H4 (cell line): ENCODE measurements at places on chromosomes 2 and 18.

DNA sequence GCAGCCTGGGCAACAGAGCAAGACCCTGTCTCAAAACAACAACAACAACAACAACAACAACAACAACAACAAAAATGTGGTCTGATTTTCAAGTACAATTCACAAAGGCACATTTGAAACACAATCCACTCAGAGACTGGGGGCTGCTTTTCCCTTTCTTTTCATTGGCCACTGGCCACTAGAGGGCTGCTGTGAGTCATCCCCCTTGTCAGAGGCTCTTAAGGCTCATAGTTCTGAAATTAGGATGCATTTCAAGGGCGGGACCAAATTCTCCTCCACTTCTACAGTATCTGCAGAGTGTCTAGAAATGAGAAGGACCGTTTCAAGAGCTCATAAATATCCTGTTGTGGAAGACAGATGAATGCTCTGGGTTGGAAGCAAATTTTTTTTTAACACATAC is 285.4 kb downstream of the NRXN1 start:
- DNase-seq = peak; percentile 4

DNA sequence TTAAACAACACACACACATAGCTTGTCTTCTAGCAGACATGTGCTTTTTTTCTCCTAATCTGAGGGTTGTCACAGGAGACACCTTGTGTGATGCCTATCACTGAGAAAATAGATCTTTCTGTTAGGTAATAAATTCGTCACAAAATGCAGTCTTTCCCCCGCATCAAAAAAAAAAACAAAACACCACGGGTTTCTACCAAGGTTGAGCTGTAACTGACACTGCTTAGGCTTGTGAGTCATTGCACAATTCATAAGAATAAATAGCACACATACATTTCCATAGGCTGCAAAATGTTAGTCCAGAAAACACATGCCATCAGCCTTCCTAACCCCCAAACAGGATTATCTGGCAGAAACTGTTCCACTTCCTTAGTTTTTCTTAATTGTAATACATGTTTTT is 6.5 kb downstream of the TMEM163 start:
- no peak for DNase-seq

GRCh38 chr2:160419776-160420505 is 73.7 kb downstream of the RBMS1 start:
- peak; percentile 40 for DNase-seq

GRCh38 chr2:64915510-64915900 is 73.7 kb upstream of the SLC1A4 start:
- no peak for DNase-seq

- no peak for DNase-seq
These were observed 165.2 kb downstream of the DYSF start for GRCh38 chr2:71618327-71619113.

DNA sequence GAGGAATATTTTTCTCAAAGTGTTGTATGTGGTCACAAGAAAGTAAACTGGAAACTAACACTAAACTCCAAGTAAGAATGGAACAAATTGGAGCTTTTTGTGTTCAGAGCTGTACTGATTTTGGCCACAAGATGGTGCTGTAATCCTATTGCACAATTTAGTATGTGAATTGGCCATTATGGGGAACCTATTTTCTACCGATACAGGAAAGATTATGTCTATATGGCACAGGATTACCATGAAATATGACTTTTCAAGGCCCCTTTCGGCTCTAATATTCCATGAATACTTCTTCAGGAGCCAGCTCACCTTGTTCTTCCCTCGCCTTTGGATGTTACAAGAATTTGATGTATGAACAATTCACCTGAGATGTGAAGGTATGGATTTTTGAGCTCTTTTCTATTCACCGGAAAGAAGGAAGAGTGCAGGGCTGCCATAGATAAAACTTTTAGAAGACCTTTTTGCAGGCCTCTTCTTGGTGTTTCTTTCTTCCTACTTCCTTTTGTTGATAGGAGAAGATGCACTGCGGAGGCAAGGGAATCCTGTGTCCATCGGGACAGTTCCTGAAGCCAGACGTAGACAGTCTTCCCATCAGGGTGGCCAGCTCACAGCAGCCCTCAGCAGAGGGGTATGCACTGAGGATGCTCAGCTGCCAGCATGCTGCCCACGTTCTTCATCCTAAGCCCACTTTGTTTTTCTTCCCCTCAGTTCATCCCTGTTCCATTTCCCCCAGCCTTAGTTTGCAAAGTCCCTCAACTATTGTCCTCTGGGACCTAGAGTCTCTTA is 13.3 kb downstream of the MRPL44 start:
- DNase-seq = peak; percentile 34

- no peak for DNase-seq
These were observed 174.0 kb downstream of the ZFP36L2 start for GRCh38 chr2:43052204-43052943.

DNA sequence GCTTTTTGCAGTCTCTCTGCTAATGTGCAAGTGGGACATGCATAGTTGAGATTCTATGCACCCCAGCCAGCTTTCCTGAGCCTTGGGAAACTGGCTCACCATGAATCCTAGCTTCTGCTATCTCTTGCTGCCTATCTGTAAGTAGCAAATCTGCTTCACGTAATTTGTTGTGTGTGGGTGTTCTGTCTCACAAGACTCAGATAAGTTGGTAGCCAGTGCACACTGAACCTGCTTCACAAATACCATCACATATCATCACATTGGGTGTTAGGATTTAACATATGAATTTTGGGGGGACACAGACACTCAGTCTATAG is 13.9 kb upstream of the VRK2 start:
- DNase-seq = no peak

GRCh38 chr2:98013407-98014042 is 17.8 kb upstream of the TMEM131 start:
- peak; percentile 40 for DNase-seq

DNA sequence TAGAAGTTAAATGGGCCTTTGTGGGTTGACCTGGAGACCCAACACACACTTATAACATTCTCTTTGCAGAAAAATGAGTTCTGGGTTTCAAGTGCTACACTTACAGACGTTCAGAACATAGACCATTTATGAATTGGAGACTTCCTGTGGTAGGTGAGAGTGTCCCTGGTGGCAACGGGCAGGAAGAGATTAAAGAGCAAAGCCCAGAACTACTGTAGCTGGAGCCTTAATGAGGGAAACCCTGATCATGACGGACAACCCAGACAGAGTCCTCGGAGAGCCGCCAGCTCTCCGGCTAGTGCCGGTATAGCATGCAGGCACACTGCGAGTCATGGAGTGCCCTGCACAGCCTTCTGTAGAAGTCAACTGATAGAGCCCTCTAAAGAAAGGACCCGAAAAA is 44.5 kb upstream of the RMDN2 start:
- DNase-seq = no peak

DNA sequence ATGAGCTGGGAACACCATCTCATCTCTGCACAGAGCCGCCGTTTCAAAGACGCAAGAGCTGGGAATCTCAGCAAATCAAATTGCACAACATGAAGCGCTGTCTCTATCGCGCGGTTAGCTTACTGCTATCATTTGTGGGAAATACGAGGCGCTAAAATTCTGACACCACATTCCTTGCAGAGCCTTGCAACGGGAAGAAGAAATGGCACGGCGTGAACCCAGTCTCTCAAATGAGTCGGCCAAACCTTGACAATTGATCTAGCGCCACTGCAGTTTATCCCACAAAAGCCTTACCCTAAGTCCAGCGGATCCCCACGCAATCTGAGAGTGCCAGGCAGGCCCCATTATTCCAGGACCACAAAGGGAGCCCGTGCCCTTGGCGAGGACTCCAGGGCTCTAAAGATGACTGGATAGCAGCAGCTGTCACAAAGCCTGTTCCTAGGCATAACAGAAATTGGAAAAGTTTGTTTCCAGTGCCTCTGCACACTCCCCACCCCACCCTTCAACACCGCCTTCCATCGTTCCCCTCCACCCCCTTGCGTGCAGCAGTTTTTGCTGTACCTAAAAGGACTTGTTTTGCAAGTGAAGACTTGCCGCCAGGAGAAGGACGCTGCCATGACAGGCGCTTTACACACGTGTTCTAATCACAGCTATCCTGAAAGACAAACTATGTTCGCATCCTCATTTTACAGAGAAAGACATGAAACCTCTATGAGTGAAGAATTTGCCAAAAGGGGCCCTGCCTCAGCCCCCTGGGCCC is 252.4 kb downstream of the EIPR1 start:
- no peak for DNase-seq

- no peak for DNase-seq
These were observed 30.6 kb downstream of the HJURP start for GRCh38 chr2:233823731-233824121.

GRCh38 chr2:163455815-163456214 is 280.0 kb downstream of the FIGN start:
- DNase-seq = no peak

DNA sequence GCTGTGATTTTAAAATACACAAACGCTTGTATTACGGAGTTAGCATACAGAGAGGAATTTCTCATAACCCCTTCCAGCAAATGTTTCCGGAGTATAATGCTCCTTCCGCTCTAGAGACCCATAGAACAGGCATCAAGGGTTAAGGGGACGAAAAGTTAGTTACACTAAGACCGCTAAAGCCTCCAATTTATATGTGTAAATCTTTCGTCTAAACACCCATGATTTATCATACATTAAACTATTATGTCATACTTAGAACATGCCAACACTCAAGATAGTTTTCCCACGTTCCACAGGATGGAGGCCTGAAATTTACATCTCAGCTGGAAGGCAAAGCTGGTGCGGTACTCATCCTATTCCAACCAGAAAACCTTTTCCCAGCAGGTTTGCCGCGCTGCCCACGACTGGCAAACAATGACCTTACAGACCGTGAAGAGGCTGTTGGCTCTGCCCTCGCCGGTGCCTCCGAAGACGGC is 650 bp downstream of the ORMDL1 start:
- no peak for DNase-seq

DNA sequence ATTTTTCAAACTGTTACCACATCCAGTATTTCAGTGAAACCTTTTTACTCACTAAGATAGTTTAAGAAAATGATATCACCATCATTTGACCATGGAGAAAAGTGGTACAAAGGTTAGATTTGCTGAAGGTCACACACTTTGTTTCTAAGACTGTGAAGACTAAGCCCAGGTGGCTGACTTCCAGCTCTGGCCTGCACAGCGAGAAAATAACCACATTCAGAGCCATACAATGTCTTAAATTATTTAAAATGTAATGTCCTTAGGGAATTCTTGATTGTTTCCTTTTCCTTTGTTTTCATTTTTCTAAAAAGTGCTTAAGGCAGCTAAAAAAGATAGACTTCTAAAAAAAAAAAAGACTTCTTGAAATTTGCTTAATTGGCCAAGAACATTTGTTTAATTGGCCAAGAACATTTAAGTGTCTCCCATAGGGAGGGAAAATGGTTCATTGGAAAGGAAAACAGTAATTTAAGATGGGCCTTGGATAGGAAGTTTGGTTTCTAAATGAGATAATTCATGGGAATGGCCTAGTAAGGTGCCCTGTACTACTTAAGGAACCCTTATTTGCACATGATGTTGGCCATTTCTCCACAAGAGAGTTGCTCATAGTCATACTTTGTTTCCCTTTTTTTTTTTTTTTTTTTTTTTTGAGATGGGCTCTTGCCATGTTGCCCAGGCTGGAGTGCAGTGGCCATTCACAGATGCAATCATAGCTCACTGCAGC is 45.2 kb downstream of the CYP1B1 start:
- DNase-seq = no peak

DNA sequence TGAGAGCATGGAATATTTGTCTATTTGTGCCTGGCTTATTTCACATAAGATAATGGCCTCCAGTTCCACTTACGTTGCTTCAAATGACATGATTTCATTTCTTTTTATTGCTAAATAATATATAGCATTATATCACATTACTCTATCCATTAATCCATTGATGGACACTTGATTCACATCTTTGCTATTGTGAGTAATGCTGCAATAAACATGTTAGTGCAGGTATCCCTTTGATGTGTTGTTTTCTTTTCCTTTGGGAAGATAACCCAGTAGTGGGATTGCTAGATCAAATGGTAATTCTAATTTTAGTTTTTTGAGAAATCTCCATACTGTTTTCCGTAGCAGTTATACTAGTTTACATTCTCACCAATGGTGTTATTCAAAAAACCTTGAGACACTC is 1343.3 kb upstream of the TMEFF2 start:
- no peak for DNase-seq

GRCh38 chr18:47968006-47968676 is 37.7 kb upstream of the SMAD2 start:
- DNase-seq = peak; percentile 28

DNA sequence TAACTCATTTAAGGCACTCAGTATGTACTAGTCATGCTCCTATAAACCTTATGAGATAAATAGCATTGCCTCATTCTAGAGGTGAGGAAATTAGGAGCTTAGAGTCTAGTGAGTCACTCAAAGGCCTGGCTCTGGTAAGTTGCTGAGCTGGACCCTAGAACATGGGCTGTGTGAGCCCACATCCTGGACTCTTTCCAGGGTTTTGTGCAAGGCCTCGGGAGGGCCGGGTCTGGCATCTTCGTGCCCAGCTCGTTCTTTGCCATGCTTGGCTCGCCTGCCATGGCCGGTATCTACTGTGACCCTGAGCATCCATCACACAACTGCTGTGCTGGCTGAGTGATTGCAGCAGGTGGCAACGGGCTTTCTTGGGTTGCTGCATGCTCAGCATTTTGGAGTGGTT is 168.0 kb downstream of the LPIN1 start:
- peak; percentile 11 for DNase-seq

GRCh38 chr18:64118406-64118805 is 30.5 kb downstream of the LINC00305 start:
- no peak for DNase-seq

GRCh38 chr2:140013545-140014203 is 1233.5 kb upstream of the NXPH2 start:
- no peak for DNase-seq

DNA sequence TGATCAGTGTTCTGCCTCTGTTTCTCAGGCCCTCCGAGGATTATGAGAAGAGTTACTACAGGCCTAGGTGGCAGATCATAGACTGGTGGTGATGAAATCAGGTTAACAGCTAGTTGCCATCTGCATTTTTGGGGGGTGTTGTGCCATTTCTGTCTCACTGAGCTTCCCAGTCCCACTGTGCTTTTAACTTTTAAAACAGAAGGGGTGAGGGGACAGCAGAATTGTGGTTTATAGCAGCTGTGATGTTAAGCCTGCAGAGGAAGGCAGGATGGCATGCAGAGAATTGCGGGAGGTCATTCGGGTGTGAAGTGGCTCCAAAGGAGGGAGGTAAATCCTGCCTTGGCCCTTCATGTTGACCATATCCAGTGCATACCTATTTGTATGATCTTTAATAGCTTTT is 5.0 kb downstream of the CAB39 start:
- no peak for DNase-seq

- DNase-seq = no peak
These were observed 95.3 kb upstream of the GLS start for GRCh38 chr2:190785334-190785733.

DNA sequence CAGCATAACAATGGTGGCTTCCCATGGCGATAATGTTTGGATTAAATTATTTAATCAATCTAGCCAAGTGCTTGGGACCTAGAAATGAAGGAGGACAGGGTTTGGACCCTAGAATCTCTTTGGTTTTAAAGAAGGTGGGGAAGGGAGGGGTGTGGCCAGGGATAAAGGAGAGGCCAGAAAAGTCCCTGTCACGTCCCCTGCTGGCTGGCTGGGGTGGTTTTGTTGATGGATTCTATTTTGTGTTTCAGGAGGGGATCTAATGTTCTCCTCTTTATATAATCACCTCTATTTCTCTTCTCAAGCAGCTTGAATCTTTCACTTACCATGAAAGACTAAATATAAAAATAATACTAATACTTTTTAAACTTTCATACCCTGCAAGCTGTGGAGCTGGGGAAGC is 52.6 kb upstream of the GALR1 start:
- no peak for DNase-seq

GRCh38 chr18:37540424-37541138 is 25.0 kb downstream of the CELF4 start:
- no peak for DNase-seq

GRCh38 chr2:120517751-120518469 is 172.0 kb downstream of the INHBB start:
- no peak for DNase-seq
